ENCODE measurements at places on chromosomes 5 and 9.

- no peak for DNase-seq
These were observed 165.0 kb upstream of the ZNF462 start for GRCh38 chr9:106697750-106698502.

GRCh38 chr5:177194268-177194667 lies 60.7 kb downstream of the NSD1 start:
- DNase-seq = no peak

- no peak for DNase-seq
These were observed 57.0 kb upstream of the ABCA1 start for GRCh38 chr9:104984948-104985347.

DNA sequence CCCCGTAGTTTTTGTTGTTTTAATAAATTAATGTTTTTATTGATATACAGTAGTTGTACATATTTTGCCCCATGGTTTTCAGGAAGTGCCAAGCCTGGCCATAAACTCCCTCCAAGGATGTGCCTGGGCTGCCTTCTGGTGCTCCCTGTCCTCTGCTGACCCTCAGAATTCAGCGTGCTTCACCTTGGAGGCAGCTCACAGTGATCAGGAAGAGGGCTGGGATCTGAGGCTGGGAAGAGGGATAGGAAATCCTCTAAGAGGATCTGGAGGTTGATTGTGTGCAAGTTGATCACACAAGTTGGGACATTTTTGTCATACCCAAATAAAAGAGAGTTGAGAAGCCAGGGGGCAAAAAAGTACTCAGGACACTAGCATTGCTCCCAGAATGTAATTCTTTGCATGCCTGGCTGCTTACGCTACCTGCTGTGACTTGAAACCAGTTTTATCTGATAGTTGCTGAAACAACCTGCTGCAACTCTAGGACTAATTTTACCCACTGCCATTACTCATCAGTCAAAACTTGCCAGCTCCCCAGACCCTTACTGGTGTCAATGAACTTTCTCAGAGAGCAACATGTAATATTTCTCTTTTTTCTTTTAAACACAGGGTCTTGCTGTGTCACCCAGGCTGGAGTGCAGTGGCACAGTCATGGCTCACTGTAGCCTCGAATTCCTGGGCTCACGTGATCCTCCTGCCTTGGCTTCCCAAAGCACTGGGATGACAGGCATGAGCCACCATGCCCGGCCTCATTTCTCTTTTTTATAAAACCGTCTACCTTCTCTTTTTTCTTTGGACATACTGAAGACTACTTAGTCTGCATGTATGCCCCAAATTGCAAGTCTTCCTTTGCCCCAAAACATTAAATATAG lies 29.0 kb downstream of the PDE6A start:
- no peak for DNase-seq

- no peak for DNase-seq
These were observed 15.8 kb downstream of the NEK6 start for GRCh38 chr9:124273427-124274160.

- no peak for DNase-seq
These were observed 55.4 kb upstream of the TJP2 start for GRCh38 chr9:69118656-69119055.

DNA sequence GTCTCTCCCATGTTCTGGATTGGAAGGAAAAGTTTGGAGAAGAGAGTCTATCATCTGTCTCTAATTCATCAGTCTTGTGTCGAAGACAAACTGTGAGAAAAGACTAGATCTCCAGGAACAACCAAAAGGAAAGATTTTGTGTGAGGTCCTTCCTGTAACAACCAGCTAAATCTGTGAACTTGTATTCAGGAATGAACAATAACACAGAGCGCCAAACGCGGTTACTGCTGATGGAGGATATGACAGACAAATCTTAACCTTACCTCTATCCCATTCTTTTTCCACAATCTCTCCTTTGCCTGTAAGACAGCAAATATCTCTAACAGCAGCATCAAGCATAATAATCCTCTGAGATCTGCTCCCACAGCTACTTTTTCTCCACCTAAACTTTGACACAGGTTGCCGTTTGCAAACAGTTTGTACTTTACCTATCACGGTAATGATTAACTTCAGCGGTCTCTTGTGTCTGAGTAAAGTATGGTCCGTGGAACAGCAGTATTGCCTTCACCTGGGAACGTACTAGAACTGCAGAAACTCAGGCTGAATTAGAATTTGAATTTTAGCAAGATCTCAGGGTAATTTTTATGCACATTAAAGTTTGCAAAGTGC lies 387.6 kb downstream of the ELAVL2 start:
- no peak for DNase-seq

DNA sequence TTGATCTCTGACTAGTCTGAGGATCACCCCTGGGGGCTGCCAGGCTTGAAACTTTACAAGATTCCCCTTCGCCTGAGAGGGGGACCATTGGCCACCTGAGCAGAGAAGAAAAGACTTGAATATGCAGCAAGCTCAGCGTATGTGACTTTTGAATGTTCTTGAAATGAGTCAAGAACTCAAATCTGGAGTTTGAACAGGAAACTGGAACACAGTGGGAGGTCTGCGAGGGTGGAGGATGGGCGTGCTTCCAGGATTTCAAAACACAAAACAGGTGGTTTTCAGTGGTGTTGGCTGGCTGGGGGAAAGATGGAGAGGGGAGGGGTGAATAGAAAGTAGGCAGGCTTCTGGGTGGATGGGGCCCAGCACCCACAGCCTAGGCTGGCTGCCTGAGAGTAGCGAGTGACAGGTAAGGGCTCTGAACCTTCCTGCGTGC lies 40.6 kb downstream of the TMEM174 start:
- DNase-seq = no peak

DNA sequence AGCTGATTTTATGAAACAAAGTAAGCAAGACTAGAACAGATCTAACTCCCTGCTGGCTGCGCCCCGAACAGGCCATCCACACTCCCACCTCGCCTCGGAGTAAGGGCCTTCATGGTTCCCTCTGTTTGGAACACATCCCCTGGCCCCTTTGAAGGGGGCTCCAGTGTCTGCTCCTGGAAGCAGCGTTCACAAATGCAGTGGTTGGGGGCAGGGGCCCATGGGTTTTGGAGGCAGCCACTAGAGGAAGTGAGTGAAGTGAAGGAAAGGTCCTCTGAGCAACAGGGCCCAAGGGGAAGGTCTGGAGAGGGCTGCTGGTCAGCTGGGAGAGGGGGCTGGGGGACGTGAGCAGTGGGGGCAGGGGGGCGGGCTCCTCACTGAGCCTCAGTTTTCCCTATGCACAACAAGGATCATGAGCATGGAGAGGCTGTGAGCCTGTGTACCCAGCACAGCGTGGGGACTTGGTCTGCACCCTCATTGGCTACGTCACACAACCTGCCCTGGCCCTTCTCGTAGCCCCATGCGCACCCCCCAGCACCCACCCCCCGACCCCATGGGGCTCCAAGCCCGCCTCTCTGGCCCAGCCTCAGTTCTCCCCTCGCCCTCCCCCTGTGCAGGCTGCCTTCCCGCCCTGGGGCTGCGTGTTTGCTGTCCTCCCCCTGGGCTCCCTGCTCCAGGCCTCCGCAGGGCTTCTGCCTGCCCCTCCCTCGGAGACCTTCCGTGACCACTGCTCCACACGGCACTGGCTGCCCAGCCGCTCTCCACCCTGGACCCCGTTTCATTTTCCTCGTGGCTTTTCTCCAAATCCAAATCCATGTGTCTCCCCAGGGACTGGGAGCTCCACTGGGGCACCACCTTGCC lies 39.5 kb downstream of the RASGEF1C start:
- DNase-seq = peak; percentile 22

DNA sequence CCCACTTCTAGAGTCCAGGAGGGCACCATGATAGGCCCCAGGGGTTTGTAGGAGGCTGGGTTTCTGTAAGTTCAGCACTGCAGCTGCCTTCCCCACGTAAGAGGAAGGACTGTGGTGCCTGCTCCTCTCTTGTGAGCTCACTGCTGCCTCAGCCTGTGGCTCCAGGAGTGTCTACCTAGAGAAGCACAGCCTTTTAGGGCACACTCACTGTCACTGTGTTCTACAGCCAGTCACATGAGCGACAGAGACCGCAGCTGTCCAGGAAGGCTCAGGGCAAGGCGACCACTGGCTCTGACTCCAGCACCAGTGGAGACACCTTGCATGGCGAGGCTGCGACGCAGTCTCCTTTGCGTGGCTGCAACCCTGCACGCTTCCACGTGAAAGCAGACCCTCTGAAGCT lies 72.8 kb downstream of the OTULIN start:
- no peak for DNase-seq

DNA sequence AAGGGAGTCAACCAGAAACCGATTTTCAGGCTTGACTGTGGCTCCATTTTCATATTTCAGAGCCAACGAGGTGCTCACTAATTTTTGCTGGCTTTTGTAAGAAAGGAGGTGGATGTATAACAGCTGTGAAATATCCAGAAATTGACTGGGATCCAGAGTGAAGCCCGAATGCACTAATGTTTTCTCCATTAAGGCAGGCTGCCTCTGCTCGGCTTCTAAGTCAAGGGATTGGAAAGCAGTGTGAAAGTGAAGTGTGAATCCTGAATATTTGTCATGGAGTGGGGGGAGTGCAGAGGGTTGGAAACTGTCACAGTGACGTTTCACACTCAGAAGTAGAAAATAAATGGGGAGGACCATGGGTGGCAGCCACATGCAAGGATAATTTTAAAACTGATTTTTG lies 237.4 kb downstream of the GOLPH3 start:
- no peak for DNase-seq

DNA sequence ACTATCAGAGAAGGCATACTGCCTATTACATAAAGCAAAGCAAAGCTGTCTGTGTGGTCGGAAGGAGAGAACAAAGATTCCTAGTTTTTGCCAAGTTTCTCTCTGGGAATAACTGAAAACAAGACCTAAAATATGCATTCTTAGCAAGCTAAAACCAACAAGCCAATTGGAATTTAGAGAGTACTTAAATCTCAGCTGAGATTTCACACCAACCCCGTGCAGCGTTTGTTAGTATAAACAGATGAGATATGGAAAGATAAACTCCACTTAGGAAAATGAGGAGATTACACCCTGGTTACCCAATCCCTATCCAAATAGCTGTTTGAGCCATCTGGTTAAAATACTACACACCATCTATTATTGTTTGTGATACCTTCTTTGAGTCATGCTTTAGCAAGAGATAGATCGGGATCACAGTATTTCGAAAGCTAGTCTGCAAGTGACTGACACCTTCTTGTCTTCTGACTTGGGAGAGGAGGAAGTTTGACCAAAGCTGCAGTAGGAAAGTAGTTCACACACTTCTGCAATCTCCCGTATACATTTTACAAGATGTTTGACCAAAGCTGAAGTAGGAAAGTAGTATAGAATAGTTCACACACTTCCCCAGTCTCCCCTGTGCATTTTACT lies 18.2 kb downstream of the FAF2 start:
- DNase-seq = peak; percentile 54

DNA sequence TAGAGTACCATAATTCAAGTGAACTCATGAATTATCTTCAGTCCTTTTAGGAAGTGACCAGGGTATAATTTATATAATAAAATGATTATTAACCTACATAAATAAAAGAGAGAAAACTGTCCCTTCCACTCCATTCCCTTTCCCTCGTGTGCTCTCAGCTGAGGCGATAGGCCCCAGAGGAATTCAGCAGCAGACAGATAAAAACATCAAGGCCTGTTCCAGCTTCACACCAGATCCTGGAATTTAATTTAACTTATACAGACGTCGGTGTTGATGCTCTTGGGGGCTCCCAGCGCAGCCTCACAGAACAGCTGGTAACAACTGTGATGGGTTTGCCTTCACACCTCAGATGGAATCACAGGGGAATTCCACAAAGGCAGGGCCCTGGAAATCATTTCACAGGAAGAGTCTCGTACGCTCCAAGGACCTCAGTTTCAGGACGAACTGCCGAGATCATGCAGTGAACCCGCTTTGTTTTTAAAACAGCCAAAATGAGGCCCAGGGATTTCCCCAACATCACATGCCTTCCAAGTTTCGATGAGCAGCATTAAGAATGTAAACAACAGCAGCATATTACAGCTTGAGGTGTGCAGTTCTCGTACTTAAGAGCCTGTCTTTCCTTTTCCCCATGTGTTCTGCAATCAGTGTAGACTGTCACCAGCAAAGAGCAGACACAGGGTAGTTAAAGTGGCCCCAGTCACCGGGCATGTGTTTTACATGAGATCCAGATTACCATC lies 73.6 kb upstream of the ALDH1B1 start:
- DNase-seq = no peak

DNA sequence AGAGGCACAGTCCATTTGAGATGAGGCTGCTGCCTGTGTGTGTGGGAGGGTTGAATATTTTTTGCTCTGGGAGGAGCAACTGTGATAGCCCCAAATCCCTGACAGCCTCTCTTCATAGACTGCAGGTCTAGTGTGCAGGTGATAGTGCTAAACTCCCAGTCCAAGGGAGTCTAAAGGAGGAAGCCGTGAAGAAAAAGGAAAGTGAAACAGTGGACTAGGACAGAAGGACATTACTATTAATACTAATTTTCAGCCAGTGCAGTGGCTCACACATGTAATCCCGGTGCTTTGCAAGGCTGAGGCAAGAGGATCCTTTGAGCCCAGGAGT lies 295.0 kb downstream of the PDE4D start:
- DNase-seq = peak; percentile 17

- DNase-seq = no peak
These were observed 243.8 kb upstream of the ADAMTS16 start for GRCh38 chr5:4896328-4896727.

DNA sequence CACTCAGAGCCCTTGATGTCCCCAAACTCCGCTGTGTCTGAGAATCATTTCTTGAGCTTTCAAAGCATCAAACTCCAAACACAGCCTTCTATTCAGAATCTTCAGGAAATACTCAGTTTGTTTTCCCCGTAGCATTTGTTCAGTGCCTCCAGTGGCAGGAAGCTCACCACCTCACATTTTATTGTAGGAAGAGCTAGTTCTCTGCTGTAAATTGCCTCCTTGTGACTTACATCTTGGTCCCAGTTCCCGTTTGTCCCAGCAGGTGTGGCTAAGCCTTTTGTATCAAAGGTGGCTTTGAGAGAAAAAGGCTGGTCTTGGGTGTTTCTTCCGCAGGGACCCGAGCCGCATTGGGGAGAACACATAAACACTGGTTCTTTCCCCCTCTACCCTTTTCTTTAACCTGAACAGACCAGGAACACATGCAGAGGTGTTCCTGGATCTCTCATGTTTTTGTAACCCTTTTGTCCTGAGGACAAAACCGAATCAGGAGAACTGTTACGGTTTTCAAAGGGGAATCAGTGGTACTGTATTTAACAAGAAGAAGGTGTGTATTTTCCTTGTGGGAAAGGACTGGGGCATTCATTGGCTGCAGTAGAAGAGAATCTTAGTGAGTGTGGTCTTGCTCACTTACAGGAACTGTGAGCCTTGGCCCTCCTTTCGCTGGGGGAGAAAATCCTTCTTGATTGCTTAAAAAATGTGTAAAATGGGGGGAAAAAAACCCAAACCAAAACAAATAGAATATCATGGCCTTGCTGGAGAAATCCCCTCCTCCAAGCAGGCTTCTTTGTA lies 1.9 kb downstream of the OSMR start:
- no peak for DNase-seq

- DNase-seq = no peak
These were observed 28.0 kb upstream of the SH3RF2 start for GRCh38 chr5:145908206-145908960.

GRCh38 chr9:31740705-31741104 lies 643.7 kb upstream of the ACO1 start:
- DNase-seq = no peak

DNA sequence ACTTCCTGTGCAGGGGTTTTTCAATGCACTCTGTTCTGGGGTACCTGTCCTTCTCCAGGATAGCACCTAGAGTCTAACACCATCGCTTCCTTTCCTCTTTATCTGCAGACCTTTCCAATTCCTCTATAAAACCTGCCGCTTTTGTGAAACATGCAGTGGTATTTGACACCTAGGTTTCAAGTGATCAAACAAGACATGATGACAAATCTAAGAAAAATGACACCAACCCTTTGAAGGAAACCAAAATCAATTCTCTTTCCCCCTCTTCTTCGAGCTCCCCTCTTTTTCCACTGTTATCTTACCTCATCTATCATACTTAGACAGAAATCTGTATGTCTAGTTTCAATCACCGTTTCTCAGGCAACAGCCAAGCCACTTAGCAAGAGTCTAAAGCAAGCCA lies 25.6 kb upstream of the RANBP17 start:
- no peak for DNase-seq
